ENCODE measurements at places on chromosomes 7 and 10. TPM values are rescaled to one million over a fixed set of nuclear protein-coding genes. Genes with fewer than 3 reads are reported as not detected.

The AKR1C3 gene
- 182 TPM for total RNA-seq

The ANXA8L1 gene
- total RNA-seq, result not detected

The ANKRD30A gene
- total RNA-seq, result not detected

DNA sequence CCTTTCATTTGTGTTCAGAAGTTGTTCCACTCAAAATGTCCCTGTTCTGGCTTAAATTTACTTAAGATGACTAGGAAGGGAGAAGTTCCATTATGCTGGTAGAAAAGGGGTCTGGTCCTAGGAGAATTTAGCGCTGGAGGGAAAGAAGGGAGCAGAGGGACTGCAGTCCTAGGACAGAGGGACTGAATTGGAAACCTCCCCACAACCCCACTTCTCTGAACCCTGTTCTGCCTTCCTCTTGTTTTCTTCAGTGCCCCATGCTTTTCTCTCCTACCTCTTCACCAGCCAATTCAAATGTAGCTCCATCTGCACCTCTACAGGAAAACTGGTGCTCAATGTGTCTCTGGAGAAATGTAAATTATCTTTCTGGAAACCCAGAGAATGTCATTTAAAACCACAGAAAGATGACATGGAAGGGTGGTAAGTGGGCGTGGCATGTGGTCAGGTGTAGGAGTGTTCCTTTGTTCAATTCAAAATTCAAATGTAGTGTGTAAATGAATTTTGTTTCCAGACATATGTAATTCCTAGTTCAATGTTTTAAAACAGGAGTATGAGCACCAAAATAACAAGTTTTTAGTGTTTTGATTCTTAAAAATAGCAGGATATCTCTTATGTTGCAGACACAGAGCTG is 24.0 kb upstream of the RHOBTB1 start:
- no peak for DNase-seq

DNA sequence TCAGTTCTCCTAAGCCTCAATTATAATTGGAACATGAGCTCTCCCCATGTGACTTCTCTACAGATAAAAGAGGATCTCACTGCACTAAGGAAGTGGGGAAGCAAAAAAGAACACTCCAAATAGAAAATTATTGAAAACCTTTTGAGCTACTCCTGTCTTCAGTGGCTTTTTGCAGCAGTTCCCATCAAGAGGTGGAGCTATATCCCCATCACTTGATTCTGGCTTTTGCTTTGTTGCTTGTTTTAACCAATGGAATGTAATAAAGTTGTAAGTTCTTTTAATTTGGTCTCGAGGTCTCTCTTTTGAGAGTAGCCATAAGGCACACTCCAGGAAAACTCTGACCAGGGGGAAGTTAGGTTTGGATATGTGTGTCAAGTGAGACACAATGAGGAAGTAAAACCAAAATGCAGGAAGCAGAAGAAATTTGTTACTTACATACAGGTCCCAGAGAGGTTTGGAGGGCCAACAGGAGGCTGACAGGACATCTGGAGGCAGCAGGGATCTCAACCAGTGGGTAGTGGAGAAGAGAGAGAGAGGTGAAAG is 569.4 kb downstream of the HTR7 start:
- DNase-seq, result no peak

- DNase-seq, result no peak
These were observed 375.9 kb downstream of the BMPER start for GRCh38 chr7:34281260-34281659.

DNA sequence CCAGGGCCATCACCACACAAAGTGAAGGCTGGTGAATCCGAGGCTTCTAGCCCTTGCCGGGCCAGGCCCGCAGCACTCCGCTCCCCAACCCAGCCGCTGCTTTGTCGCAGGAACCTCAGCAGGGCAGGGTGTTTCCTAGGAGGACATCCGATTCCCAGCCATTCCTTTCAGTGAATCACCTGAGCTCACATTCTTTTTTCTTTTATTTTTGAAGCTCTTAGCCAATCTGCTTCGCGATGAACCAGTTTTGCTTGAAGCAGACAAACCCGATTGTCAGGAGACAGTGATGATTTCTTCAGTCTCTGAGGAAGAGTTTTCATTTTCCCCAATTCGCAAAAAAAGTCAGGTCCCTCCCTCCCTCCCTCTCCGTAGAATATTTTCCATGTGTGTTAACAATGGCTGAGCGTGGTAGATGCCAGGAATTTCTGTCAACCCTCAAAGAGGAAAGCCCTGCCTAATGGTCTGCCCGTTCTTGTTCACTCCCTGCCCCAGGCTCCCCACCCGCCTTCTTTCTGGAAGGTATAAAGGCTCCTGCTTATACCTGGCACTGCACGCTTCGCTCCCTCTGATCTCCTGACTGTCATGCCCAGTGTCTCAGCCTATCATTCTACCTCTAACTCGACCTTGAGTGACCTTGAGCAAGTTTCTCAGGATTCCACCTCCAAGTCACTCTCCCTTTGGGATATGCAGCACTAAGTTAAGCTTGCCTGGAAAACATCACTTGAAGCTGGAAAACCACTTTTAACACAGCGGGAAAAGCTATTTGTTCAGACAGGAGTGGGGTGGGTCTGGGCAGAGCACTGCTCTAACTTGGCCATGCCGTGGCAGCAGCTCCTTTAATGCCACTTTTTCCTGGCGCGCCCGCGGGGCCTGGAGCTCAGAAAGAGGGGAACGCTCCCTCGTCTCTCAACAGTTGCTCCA is 35.1 kb downstream of the EGFR start:
- DNase-seq, result no peak

DNA sequence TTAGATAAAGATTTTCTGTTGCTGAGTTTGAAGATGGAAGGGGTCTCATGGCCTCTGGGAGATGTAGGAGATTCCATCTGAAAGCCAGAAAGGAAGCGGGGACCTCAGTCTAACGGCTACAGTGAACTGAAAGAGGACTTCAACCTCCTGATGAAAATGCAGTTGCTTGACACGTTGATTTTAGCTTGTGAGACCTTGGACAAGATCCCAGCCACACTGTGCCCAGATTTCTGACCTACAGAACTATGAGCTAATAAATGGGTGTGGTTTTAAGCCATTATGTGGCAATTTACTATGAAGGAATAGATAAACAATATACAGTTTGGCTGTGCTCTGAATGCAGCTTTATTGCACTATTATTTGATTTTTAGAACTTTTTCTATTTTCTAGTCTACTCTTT is 342.3 kb upstream of the SEMA3D start:
- DNase-seq, result no peak

DNA sequence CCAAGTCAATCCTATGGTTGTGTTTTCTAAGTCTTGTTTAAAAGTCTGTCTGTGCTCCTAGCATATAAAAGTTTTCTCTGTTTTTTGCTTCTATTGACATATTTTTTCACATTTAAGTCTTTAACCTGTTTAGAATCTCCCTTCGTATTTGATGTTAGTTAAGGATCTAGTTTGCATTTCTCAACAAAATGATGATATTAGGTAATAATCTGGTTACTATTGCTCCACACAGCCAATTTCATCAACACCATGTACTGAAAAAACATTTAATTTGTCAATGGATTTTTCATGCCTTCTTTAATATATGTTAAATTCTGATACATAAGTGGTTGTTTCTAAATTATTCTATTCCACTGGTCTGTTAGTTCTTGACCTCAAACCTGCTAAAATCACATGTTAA is 17.5 kb upstream of the TSGA13 start:
- no peak for DNase-seq

DNA sequence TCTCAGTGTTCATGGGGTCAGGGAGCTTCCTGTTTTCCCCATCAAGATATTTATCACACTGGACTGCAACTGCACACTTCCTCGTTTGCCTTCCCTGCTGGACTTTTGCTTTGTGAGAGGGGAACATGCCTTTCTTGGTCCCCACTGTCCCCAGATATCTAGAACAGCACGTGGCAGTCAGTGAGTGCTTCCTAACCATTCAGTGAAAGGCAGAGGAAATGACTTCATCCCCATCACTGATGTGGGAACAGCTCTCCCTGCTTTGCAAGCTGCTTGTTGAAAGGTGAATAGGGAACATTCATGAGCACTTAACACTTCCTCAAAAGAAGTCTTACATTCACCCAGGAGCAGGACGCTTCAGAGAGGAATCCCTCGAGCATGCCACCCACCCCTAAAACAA is 135.4 kb downstream of the MYOF start:
- DNase-seq, result no peak

DNA sequence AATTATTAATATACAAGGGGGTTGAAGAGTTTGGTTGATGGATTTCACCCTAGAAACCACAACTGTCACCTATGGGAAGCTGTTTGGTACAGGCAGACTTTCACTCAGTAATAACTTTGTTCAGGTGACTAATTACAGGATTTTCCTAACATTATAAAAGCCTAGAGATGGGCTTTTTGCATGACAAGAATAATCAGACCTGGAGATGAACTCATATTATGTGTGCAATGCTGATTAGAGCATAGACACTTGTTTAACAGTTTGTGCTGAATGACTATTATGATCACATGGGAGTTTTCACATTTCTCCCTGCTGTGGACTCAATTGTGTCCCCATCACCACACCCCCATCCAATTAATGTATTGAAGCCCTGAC is 90.2 kb upstream of the STEAP4 start:
- DNase-seq, result no peak

GRCh38 chr7:142697270-142697669 is 52.0 kb upstream of the PRSS1 start:
- DNase-seq, result no peak

DNA sequence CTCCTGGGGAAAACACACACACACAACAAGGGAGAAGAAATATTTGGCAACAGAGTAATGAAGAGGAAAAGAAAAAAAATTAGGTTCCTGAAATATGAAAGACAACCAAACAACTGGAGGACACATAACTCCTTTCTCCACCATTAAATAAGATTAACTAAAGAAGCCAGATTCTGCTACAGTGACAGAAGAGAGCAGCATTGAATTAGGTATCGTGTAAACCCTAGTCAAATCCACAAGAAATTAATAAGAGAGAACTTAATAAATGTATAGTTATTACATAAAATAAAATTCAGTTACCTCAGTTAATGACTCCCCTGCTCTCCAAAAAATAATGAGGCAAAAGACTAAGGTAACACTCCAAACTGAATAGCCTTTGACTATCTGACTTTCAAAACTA is 306.7 kb downstream of the CRPPA start:
- no peak for DNase-seq
